Chondrocyte (in vitro differentiated cells): ENCODE measurements at places on chromosomes 6 and 20.
A peak's percentile ranks its signal among the peaks of the same experiment; 100 is the strongest.

DNA sequence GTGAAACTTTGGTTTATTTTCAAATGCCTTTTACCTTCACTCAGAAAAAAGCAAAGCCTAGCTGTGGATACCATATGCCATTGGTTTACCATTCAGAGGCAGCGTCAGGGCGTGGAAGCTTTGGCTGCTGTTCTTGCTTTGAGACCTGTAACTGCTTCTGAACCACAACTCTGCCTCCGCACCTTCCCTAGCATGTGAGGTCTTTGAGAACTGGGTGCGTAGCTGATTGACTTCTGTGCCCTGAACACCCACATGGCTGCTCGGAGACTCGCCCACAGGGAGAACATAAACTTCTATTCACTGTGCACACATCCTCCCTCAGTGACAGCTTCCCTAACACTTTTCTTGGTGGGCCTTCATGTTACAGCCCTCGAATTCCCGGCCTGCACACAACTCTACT is 11.2 kb upstream of the CLDN20 start:
- peaks cover 17% of the 10 kb centered on the region for H3K36me3 ChIP-seq
- H3K27ac ChIP-seq: no peak overlapping the region
- H3K4me3 ChIP-seq: no peak overlapping the region
- no peaks in the 10 kb centered on the region for H3K27me3 ChIP-seq
- no peak for DNase-seq
- peaks cover 40% of the 10 kb centered on the region for H3K4me1 ChIP-seq

- no peaks in the 10 kb centered on the region for H3K27me3 ChIP-seq
- H3K4me1 ChIP-seq: peaks cover 40% of the 10 kb centered on the region
- no peak for DNase-seq
- peak overlapping the region; percentile 90 for H3K27ac ChIP-seq
Measured at GRCh38 chr20:2103461-2104153, 2.0 kb downstream of the STK35 start.

GRCh38 chr20:9515741-9516233 is 1.4 kb downstream of the LAMP5 start:
- DNase-seq: no peak
- peaks cover 26% of the 10 kb centered on the region for H3K4me1 ChIP-seq
- peak overlapping the region; percentile 9 for H3K27ac ChIP-seq
- H3K36me3 ChIP-seq: peaks cover 3% of the 10 kb centered on the region

DNA sequence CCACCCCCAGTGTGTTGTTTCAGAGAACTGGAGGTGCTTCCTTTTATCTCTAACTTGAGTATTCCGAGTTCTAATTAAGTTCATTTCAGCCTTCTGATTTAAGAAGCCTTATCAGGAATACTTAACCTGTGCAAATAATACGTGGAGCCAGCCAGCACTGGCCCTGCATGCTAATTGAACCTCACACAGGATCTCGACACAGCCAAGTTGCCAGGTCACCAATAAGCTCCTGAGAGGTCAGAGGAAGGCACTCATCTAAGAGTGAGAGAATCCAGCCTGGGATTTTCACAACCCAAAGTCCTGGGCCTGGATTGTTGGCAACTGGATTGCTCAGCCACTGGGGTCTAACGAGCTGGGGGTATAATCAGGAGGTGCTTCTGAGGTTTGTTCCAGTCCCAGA is 157.7 kb upstream of the LRFN2 start:
- no peak overlapping the region for H3K27ac ChIP-seq
- H3K36me3 ChIP-seq: no peaks in the 10 kb centered on the region
- no peak overlapping the region for H3K4me3 ChIP-seq
- no peaks in the 10 kb centered on the region for H3K4me1 ChIP-seq
- peaks cover 40% of the 10 kb centered on the region for H3K27me3 ChIP-seq
- no peak for DNase-seq

DNA sequence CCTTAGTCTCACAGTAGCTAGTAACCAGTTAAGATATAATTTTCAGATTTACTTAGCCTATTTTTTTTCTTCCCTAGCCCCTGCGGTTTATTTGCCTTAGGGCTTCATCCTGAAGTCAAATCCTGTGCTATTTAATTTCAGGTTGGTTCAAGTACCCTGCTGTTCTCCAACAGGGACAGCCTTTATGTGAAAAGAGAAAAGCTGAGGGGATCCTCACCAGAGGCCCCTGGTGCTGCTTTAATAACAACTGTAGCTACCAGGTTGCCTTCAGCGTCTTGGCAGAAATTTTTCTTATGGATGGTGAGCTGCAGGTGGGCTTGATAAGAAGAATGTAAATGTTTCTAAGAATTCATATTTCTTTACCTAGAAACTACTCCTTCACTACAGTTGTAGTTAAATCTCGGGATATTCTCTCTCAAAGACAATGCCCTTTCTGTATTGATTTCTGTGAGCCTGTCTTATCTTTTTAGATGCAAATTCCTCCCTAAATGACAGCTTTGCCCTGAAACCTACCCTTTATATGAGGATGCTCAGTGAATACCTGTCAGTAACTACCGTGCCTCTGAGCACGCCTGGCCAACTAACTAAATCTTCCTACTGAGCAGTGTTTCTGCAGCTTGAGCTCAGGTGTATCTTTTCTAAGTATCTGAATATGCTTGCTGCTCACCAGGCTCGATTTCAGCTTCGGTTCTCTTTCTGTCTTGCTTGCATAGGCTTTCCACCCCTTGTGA is 320.5 kb downstream of the MMUT start:
- no peaks in the 10 kb centered on the region for H3K4me1 ChIP-seq
- no peaks in the 10 kb centered on the region for H3K36me3 ChIP-seq
- H3K27me3 ChIP-seq: peaks cover 13% of the 10 kb centered on the region
- DNase-seq: no peak

DNA sequence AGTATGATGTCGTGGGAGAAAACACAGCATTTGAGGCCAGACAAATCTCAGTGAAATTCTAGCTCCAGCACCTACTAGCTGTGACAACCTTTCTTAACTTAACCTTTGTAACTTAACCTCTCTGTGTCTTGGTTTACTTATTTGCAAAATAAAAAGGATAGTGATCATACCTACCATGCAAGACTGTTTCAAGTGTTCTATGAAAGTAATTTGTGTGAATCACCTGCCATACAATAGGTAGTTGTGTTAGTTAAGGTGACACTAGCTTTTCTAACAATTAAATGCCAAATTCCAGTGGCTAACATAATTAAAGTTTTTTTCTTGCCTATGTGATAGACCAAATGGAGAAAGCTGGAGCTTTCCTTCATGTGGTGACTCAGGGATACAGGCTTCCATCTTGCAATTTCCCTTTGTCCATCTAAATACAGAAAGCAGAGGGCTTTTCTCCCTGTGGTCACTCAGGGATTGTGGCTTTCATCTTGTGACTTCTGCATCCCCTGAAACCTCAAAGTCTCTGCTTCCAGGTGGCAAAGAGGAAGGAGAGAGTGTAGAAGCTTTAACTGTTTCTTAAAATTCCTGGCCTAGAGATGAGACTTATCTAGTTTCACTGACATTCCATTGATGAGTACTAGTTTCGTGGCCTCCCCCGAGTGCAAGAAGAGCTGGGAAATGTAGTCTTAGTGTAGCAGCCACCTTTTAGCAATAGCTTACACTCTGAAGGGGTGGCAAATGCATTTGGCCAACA is 311.4 kb downstream of the CLIC5 start:
- no peaks in the 10 kb centered on the region for H3K36me3 ChIP-seq
- no peaks in the 10 kb centered on the region for H3K4me1 ChIP-seq
- H3K4me3 ChIP-seq: no peak overlapping the region
- H3K27me3 ChIP-seq: no peaks in the 10 kb centered on the region

DNA sequence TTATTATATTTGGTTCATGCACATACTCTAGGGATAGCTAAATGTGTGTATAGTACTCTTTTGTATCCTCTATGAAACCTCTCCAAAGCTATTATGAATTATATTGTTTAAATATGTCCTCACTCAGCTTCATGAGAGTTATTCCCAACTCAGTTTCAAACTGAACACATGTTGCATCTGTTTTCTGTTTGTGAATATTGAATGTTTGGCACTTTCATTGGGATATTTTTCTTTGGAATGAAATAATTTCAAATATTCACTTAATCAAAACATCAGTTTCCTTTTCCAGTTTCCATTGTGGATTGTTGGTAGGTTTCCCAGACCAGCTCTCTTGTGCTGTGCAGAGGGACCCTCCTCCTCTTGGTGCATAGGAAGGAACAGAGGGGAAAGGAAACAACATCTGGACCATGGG is 46.6 kb downstream of the HDAC2 start:
- no peaks in the 10 kb centered on the region for H3K27me3 ChIP-seq
- peaks cover 21% of the 10 kb centered on the region for H3K4me1 ChIP-seq
- H3K27ac ChIP-seq: peak overlapping the region; percentile 57

- H3K27ac ChIP-seq: no peak overlapping the region
- H3K36me3 ChIP-seq: peaks cover 29% of the 10 kb centered on the region
- H3K27me3 ChIP-seq: no peaks in the 10 kb centered on the region
- H3K4me3 ChIP-seq: no peak overlapping the region
Measured at GRCh38 chr6:13295576-13295975, 32.8 kb downstream of the TBC1D7 start.

DNA sequence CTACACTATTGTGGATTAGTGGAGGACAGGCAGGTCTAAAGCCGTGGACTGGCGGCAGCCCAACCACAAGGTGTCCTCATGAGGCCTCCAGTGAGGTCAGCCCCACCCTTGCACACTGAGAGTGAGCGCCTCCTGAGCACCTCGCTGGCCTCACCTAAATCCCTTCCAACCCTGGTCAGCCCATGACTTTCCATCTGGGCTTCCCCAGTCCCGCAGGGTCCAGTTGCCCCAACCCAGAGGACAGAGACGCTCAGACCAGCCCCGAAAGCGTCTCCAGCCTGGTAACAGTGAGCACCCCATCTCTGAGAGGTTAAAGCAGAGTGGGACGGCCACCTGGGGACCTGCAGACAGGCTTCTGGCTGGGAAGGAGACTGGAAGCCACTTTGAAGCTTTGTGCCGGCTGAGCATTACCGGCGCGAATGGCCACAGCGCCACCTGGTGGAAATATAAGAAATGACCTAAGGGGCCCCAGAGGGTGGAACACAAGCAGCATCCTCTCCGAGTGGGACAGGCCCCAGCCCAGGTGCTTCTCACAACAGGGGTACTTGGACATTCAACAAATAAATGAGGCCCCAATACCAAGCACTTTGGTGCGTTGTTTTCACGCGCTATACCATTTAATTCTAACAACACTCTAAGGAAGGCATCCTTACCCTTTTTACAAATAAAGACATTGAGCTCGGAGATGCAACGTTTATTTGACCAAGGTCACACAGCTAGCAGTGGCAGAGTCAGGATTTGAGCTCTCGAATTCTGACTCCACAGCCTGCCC is 65.7 kb upstream of the TOP1 start:
- H3K27me3 ChIP-seq: no peaks in the 10 kb centered on the region
- no peak overlapping the region for H3K27ac ChIP-seq
- no peak for DNase-seq
- no peaks in the 10 kb centered on the region for H3K36me3 ChIP-seq
- no peak overlapping the region for H3K4me3 ChIP-seq

DNA sequence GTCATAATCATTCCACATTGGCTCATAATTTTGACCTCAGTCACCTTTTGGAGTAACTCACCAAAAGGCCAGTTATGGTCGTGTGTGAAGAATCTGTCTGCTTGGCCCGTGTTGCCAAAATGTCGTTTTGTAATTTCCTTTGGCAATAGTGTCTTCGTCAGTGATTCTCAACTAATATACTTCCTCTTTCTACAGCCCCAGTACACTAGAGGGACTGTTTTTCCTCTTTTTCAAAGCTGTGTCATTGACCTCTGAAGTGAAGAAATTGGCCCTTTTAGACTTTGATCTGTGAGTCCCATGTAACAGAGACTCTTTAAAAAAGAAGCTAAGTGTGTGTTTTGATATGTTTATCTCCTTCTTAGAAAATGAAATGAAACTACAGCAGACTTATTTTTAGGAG is 5.2 kb downstream of the FOXO3 start:
- peak overlapping the region; percentile 39 for H3K4me3 ChIP-seq
- peak overlapping the region; percentile 92 for H3K27ac ChIP-seq
- H3K36me3 ChIP-seq: peaks cover 10% of the 10 kb centered on the region
- no peaks in the 10 kb centered on the region for H3K27me3 ChIP-seq
- H3K4me1 ChIP-seq: peaks cover 58% of the 10 kb centered on the region
- DNase-seq: no peak

GRCh38 chr6:23927935-23928334 is 198.1 kb upstream of the NRSN1 start:
- no peaks in the 10 kb centered on the region for H3K36me3 ChIP-seq
- no peak overlapping the region for H3K4me3 ChIP-seq
- H3K4me1 ChIP-seq: no peaks in the 10 kb centered on the region
- H3K27me3 ChIP-seq: peaks cover 3% of the 10 kb centered on the region
- H3K27ac ChIP-seq: no peak overlapping the region

GRCh38 chr6:136846046-136846445 is 23.7 kb downstream of the PEX7 start:
- no peaks in the 10 kb centered on the region for H3K27me3 ChIP-seq
- H3K27ac ChIP-seq: no peak overlapping the region
- no peak overlapping the region for H3K4me3 ChIP-seq
- no peaks in the 10 kb centered on the region for H3K4me1 ChIP-seq
- H3K36me3 ChIP-seq: peaks cover 19% of the 10 kb centered on the region
- DNase-seq: no peak

- no peaks in the 10 kb centered on the region for H3K36me3 ChIP-seq
- no peak overlapping the region for H3K4me3 ChIP-seq
- H3K27ac ChIP-seq: no peak overlapping the region
- H3K4me1 ChIP-seq: no peaks in the 10 kb centered on the region
- no peak for DNase-seq
Measured at GRCh38 chr6:51892339-51892738, 195.1 kb downstream of the PKHD1 start.

DNA sequence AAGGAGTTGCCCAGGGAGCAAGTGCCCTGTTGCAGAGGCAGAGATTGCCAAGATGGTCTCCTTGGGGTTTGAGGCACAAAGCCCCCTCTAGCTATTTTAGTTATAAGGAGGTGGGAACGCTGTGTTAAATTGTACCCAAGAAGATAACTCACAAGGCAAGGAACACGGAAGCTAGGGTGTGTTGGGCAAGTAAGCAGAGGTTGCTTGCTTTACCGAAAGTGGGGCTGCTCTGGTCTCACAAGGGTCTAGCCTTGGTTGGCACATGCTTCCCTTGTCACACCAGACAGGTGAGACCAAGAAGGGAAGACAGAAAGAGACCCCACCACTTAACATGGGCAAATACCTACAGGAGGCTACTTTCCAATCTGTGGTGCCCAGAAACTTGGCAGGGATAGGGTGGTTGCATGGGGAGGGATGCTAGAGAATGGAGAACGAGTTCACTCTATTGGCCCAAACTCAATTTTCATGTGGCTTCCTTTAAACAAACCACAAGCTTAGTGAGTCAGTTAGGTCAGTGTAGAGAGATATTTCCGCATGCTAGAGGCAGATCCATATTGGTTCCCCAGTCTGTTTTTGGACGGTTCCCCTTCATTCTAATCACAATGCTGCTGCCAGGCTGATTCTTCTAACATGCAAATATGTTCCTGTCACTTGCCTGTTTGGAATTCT is 42.4 kb downstream of the PLAGL1 start:
- no peak overlapping the region for H3K4me3 ChIP-seq
- H3K27me3 ChIP-seq: no peaks in the 10 kb centered on the region
- H3K27ac ChIP-seq: no peak overlapping the region
- peaks cover 21% of the 10 kb centered on the region for H3K4me1 ChIP-seq

DNA sequence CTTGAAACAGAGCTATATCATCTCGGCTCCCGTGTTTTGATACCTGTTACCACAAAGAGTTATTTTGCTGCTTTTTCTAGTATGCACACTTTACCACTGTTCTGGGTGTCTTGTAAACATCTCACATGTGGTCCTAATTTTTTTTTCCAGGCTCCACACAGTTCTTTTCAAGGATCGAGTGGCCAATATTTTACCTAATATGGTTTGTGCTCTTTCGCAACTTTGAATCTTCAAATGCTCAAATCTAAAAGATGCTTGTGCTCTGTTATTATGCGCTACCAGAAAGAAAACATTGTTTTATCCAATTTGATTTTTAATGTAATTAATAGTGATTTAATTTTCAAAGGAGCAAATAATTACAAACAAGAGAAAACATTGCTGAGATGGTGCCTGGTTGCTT is 10.7 kb downstream of the ENPP5 start:
- no peak overlapping the region for H3K27ac ChIP-seq
- no peaks in the 10 kb centered on the region for H3K4me1 ChIP-seq
- H3K36me3 ChIP-seq: peaks cover 1% of the 10 kb centered on the region
